ENCODE measurements at places on chromosomes 2 and 18. TPM values are rescaled to one million over a fixed set of nuclear protein-coding genes. Genes with fewer than 3 reads are reported as not detected.

DNA sequence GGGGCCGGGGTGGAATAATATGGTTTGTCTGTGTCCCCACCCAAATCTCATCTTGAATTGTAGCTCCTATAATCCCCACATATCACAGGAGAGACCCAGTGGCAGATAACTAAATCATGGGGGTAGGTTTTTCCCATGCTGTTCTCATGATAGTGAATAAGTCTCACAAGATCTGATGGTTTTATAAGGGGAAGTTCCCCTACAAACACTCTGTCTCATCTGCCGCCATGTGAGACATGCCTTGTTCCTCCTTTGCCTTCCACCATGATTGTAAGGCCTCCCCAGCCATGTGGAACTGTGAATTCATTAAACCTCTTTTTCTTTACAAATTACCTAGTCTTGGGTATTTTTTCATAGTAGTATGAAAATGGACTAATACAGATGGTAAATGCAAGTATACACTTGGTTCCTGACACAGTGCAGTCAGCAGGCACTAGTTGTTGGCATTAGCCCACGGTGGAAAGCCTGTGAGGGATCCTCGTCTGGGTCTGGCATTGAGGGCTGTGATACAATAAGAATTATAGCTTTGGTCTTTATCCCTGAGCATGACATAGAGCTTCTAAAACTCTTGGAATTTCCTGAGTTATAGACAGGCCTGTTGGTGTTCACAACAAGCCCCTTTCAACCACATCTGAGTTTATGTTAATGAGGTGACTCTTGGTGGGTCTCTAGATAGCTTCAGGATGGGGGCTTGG is 135.8 kb downstream of the CABLES1 start:
- no peaks in the 10 kb centered on the region for H3K27me3 ChIP-seq
- H3K4me3 ChIP-seq: no peak overlapping the region
- H3K4me1 ChIP-seq: no peaks in the 10 kb centered on the region
- H3K36me3 ChIP-seq: no peaks in the 10 kb centered on the region
- H3K27ac ChIP-seq: no peak overlapping the region

DNA sequence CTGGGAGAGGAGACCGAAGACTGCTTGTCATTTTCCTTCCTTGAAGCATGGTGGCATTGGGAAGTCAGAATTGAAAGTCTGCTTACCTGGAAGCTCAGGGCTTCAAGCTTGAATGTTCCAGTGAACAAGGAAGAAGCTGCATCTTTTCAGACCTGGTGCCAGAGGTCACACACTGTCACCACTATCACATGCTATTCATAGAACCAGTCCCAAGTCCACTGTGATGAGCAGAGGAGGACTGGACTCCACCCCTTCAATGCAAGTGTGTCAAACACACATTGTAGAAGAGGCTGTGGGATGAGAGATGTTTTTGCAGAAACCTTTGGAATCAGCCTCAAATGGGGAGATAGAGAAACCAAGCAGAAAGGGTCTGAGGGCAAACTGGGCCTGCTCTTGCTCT is 81.4 kb downstream of the LYPD1 start:
- H3K27ac ChIP-seq: no peak overlapping the region
- DNase-seq: no peak
- no peaks in the 10 kb centered on the region for H3K27me3 ChIP-seq

DNA sequence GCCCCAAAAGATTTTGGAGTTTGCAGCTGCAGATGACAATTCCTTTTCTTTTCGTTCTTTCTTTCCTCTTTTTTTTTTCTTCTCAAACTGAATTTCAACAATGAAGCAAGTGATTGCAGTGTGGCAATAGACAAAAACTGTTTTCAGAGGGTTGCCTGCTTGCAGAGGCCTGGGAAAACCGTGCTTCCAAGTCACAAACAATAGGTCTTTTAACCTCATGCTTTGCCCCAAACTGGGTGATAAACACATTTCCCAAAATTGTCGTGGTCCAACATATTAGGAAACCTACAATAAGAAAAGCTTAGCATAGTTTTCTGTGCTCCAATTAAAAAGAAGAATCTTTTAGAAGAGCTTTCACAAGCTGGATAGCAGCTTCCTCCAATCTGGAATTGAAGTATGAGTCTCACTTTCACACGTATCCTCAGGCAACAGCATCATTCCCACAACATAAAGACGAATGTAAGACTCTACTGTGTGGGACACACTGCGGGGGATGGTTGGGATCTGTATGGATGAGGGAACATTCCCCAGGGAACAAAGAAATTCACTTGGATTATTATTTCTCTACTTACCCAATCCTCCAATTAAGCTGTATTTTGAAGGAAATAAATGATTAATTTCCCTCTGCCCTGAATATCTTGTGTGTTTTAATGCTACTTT is 656.1 kb downstream of the RNF144A start:
- no peak for DNase-seq
- no peak overlapping the region for H3K4me3 ChIP-seq
- H3K4me1 ChIP-seq: no peaks in the 10 kb centered on the region
- no peak overlapping the region for H3K27ac ChIP-seq

DNA sequence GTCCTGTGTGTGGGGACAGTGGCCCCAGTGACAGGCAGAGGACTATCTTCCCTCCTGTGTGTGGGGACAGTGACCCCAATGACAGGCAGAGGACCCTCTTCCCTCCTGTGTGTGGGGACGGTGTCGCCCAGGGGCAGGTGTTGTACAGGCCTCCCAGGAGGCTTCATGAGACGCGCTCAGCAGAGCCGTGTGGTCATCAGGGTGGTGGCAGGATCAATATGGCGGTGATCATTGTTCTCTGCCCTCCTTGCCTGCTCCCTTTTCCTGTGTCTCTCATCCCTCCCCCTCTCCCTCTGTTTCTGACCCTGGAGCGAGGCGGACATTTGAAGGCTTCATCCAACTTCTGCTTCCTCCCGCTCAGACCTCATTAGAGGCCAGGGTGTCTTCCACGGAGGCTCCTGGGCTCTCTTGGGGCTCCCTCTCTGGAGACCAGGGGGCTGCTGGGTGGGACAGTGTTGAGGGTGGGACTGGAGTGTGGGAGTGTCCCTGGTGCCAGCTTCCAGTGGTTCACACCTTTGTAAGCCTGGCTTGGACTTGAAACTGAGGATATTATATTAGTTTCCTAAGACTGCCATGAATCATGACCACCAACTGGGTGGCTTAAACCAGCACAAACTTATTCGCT is 59.5 kb downstream of the ACKR3 start:
- H3K27me3 ChIP-seq: no peaks in the 10 kb centered on the region
- H3K27ac ChIP-seq: no peak overlapping the region
- no peaks in the 10 kb centered on the region for H3K36me3 ChIP-seq
- no peak overlapping the region for H3K4me3 ChIP-seq

DNA sequence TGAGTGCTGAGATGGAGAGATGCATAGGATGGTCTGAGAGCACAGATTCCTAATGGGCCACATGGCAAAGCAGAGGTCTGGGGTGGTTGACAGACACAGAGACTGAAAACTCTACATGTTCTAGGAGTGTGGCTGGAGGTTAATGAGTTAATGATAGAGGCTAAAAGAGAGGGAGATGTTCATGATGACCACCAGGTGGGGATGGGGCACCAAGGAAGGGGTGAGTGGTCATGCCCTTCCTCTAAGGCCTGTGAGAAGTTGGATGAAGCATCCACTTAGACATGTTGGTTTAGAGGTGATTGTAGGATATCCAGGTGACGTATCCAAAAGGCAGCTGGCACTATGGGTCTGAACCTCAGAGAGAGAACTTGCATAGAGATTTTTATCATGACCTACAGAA is 102.1 kb downstream of the LRP2 start:
- no peak overlapping the region for H3K27ac ChIP-seq
- H3K27me3 ChIP-seq: no peaks in the 10 kb centered on the region
- no peak for DNase-seq
- H3K4me1 ChIP-seq: peaks cover 4% of the 10 kb centered on the region

- no peak overlapping the region for H3K4me3 ChIP-seq
- no peaks in the 10 kb centered on the region for H3K4me1 ChIP-seq
- no peak for DNase-seq
- no peaks in the 10 kb centered on the region for H3K27me3 ChIP-seq
These were observed 99.6 kb upstream of the LHCGR start for GRCh38 chr2:48855142-48855541.

DNA sequence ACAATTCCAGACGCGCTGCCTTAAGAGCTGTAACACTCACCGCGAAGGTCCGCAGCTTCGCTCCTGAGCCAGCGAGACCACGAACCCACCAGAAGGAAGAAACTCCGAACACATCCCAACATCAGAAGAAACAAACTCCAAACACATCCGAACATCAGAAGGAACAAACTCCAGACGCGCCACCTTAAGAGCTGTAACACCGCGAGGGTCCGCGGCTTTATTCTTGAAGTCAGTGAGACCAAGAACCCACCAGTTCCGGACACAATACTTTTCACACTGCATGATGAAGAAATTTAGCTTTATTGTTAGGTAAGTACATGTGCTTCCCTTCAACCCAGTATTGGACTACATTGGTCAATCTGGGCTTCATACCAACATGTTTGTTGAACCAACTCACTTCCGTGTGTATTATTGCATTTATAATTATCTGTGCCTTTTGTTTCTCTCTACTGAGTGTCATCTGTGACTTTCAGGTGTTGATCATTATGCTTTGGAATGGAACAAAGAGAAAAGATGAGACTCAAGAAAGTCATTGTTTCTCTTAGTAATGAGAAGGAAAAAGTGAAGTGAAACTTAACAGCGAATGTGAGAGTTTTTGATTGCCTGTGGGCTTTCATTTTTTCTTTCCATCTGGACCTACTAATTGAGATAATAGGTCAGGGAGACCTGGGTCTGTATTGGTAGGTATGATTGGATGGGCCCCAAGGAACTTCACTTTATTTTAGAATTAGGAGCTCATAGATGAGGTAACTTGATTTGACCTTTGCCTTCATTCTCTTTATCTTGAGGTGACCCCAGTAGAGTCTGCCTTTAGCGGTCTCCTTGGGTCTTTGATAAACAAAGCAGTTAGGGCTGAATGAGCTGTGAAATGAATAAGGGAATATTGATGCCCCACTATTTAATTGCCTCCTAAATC is 76.1 kb upstream of the CAVIN2 start:
- no peak overlapping the region for H3K27ac ChIP-seq
- peaks cover 6% of the 10 kb centered on the region for H3K4me1 ChIP-seq
- no peaks in the 10 kb centered on the region for H3K36me3 ChIP-seq
- H3K27me3 ChIP-seq: no peaks in the 10 kb centered on the region

DNA sequence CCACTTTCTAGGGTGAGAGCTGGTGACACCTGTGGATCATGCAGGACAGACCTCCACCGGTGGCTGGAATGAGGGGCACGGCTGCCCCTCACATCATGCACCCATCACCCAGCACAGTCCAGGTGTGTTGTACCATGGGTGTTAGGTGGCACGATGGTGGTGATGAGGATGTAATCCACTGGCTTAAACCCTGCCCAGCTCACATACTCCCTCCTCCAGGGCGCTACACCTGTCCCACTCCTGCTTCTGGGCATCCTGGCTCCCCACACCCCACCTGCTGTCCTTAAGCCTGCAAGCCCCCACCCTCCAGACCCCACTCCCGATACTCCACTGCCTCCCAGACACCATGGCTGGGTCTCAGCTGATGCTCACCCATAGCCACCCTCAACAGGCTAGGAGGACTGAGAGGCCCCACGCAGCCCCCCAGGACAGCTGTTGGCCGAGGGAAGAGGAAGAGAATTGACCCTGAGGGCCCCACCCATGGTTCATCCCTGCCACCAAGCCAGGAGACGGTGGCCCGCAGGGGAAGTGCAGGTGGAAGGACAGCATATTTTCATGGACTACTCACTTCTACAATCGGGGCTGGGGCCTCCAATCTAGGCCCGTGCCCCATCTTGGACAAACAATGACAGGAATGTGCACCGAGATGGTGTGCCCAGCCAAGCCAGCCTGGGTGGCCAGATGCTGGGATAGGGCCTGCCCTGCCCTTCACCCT is 34.3 kb downstream of the MAL start:
- no peaks in the 10 kb centered on the region for H3K36me3 ChIP-seq
- no peak overlapping the region for H3K4me3 ChIP-seq
- no peaks in the 10 kb centered on the region for H3K4me1 ChIP-seq
- no peak overlapping the region for H3K27ac ChIP-seq

DNA sequence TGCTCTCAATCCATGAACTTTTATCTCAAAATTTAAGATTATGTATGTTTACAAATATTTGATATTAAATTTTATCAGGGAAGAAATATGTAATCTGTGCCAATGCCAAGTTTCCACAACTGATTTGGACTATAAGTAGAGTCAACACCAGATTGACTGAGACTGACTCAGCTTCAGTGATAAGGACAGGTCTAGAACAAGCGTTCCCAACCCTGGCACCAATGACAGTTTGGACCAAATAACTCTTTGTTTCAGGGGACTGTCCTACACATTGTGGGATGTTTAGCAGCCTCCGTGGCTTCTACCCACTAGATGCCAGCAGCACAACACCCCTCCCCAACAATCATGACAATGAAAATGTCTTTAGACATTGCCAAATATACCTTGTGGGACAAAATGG is 165.3 kb downstream of the THADA start:
- H3K27ac ChIP-seq: no peak overlapping the region
- no peak for DNase-seq
- no peaks in the 10 kb centered on the region for H3K27me3 ChIP-seq

- no peaks in the 10 kb centered on the region for H3K27me3 ChIP-seq
- no peak overlapping the region for H3K27ac ChIP-seq
- no peaks in the 10 kb centered on the region for H3K36me3 ChIP-seq
- no peaks in the 10 kb centered on the region for H3K4me1 ChIP-seq
- H3K4me3 ChIP-seq: no peak overlapping the region
- DNase-seq: no peak
These were observed 160.5 kb upstream of the STK17B start for GRCh38 chr2:196331851-196332250.

- no peaks in the 10 kb centered on the region for H3K4me1 ChIP-seq
- H3K27me3 ChIP-seq: no peaks in the 10 kb centered on the region
- no peaks in the 10 kb centered on the region for H3K36me3 ChIP-seq
- no peak for DNase-seq
- no peak overlapping the region for H3K4me3 ChIP-seq
These were observed 6.2 kb upstream of the RBM45 start for GRCh38 chr2:178106053-178106452.

DNA sequence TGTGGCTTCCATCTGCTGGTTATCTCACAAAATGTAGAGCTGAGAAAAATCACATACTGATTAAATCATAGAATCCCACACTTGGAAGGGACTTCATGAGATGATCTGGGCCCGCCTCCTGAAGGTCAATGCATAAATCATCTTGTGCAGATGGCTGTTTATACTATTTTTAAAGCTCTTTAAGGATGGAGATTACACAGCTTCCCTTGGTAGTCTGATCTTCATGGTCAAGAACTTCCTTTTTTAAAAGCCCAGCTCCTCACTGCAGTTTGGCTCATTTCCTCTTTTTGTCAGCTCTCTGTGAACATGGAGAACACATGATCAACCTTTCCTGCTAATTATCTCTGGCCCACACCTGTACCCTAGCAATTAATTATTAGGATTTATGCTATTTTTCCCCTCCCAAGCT is 25.9 kb downstream of the GCG start:
- no peak overlapping the region for H3K27ac ChIP-seq
- H3K4me1 ChIP-seq: no peaks in the 10 kb centered on the region
- no peaks in the 10 kb centered on the region for H3K27me3 ChIP-seq
- no peaks in the 10 kb centered on the region for H3K36me3 ChIP-seq
- no peak for DNase-seq

Gene OR6B3
- total RNA-seq: not detected

Gene GPAT2
- total RNA-seq: 3.2 TPM

Gene NGEF
- total RNA-seq: not detected

Gene THSD7B
- 0.14 TPM for total RNA-seq

Gene TTC39C
- 14.8 TPM for total RNA-seq

Gene SMIM21
- total RNA-seq: not detected

Gene SCN7A
- total RNA-seq: 97.1 TPM

Gene KHK
- 4.9 TPM for total RNA-seq
